Transverse colon (tissue), 4 donors: ENCODE measurements at places on chromosomes 3 and 15.

- H3K4me3 ChIP-seq = no peak overlapping the region
- DNase-seq = no peak
- H3K36me3 ChIP-seq = no peaks in the 10 kb centered on the region
- H3K27ac ChIP-seq = no peak overlapping the region
These were observed 19.2 kb downstream of the DZIP3 start for GRCh38 chr3:108608750-108609149.

- H3K4me1 ChIP-seq = peaks cover 9% of the 10 kb centered on the region
- peak; percentile 0 for DNase-seq
- no peaks in the 10 kb centered on the region for H3K27me3 ChIP-seq
- no peak overlapping the region for H3K27ac ChIP-seq
These were observed 22.1 kb downstream of the CHDH start for GRCh38 chr3:53823956-53824657.

GRCh38 chr15:34847598-34847997, 52.2 kb upstream of the ACTC1 start:
- no peaks in the 10 kb centered on the region for H3K36me3 ChIP-seq
- no peak overlapping the region for H3K4me3 ChIP-seq
- H3K4me1 ChIP-seq = no peaks in the 10 kb centered on the region
- H3K27ac ChIP-seq = no peak overlapping the region
- DNase-seq = no peak
- no peaks in the 10 kb centered on the region for H3K27me3 ChIP-seq

- no peak overlapping the region for H3K4me3 ChIP-seq
- H3K36me3 ChIP-seq = no peaks in the 10 kb centered on the region
- H3K4me1 ChIP-seq = no peaks in the 10 kb centered on the region
- no peak overlapping the region for H3K27ac ChIP-seq
These were observed 984.1 kb upstream of the GBE1 start for GRCh38 chr3:82745544-82745943.

DNA sequence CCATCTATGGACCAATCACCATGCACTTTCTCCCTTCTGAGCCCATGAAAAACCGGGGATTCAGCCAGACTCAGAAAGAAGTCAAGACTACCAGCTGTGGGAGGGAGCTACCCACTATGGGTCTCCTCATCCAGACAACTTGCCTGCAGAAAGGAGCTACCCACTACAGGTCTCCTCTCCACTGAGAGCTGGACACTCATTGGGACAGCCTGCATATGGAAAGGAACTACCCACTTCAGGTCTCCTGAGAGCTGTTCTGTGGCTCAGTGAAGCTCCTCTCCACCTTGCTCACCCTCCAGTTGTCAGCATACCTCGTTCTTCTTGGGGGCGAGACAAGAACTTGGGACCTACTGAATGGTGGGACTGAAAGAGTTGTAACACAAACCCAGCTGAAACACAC, 22.3 kb upstream of the ZBED2 start:
- H3K27ac ChIP-seq = no peak overlapping the region
- no peaks in the 10 kb centered on the region for H3K4me1 ChIP-seq
- H3K4me3 ChIP-seq = no peak overlapping the region
- H3K27me3 ChIP-seq = no peaks in the 10 kb centered on the region
- no peak for DNase-seq

- DNase-seq = peak; percentile 67
- no peak overlapping the region for H3K27ac ChIP-seq
- no peaks in the 10 kb centered on the region for H3K36me3 ChIP-seq
- H3K27me3 ChIP-seq = peaks cover 9% of the 10 kb centered on the region
- H3K4me3 ChIP-seq = no peak overlapping the region
- H3K4me1 ChIP-seq = peaks cover 8% of the 10 kb centered on the region
These were observed 27.8 kb upstream of the RPL32 start for GRCh38 chr3:12869035-12869621.

DNA sequence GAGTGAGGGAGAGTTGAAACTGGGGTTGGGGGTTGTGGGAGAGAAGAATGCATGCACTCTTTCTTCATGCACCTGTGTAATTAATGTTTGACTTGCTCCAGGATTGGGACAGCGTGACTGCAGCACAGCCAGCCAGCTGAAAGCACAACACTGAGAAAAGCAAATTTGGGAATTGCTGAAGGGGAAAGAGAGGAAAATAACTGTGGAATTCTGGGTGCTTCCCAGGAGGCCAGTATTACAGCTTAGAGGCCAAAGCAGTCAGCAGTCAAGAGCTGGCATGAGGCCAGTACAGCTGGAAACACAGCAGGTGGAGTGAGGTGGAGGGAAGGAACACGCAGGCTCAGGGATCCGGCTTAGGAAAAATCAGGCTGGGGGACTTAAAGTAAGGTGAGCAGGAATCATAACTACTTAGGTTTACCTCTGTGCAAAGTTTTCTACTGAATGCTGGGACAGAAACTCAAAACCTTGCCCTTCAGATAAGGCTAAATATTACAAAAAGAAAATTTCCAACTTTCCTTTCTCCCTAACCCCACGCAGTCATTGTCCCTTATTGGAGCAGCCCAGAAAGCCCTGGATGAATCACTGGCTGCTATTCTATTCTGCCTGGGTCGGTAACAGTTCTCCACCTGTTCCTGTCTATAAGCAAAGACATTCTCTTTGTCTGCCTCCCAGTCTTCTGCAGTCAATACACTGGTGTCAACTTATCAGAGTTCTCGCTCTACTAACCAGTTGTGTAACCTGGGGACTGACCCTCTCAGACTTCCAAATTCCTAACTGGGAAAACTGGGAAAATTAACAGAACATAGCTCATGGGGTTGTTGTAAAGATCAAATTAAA, 167.2 kb downstream of the MAGI1 start:
- no peaks in the 10 kb centered on the region for H3K36me3 ChIP-seq
- DNase-seq = peak; percentile 63
- no peak overlapping the region for H3K27ac ChIP-seq
- no peak overlapping the region for H3K4me3 ChIP-seq
- H3K4me1 ChIP-seq = no peaks in the 10 kb centered on the region

GRCh38 chr15:101029971-101030661, 111.0 kb downstream of the LRRK1 start:
- H3K4me3 ChIP-seq = no peak overlapping the region
- DNase-seq = peak; percentile 4
- no peaks in the 10 kb centered on the region for H3K4me1 ChIP-seq
- H3K36me3 ChIP-seq = peaks cover 25% of the 10 kb centered on the region
- H3K27me3 ChIP-seq = no peaks in the 10 kb centered on the region
- no peak overlapping the region for H3K27ac ChIP-seq

GRCh38 chr3:192866804-192867203, 50.9 kb downstream of the MB21D2 start:
- H3K27me3 ChIP-seq = no peaks in the 10 kb centered on the region
- no peaks in the 10 kb centered on the region for H3K36me3 ChIP-seq
- no peak overlapping the region for H3K4me3 ChIP-seq
- no peaks in the 10 kb centered on the region for H3K4me1 ChIP-seq
- no peak for DNase-seq

GRCh38 chr15:78321786-78322185, 18.4 kb upstream of the CRABP1 start:
- peaks cover 5% of the 10 kb centered on the region for H3K4me1 ChIP-seq
- H3K27me3 ChIP-seq = no peaks in the 10 kb centered on the region
- no peak for DNase-seq
- no peak overlapping the region for H3K4me3 ChIP-seq
- H3K36me3 ChIP-seq = no peaks in the 10 kb centered on the region

DNA sequence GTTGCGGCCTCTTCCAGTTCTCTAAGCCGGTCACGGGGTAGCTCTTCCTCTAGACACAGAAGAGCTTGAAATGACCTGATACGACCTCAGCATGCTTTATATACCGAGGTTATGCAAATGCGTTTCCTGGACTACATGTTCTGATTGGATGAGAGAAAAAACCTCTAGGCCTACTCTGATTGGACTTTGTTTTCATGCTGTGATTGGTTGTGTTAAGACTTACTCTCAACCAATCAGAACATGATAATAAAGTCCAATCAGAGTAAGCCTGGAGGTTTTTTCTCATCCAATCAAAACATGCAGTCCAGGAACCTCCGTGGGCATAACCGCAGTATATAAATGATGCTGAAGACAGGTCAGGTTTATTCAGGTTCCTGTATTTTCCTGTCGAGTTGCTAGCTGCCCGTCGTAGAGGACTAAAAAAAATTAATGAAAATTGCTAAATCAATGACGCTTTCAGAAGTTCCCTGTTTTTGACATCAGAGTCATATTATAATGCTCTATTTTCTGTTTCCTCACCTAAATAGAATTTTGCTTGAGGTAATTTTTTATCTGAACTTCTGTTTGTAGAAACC, 177.4 kb downstream of the POTEB3 start:
- no peaks in the 10 kb centered on the region for H3K27me3 ChIP-seq
- H3K4me3 ChIP-seq = no peak overlapping the region
- DNase-seq = no peak
- no peak overlapping the region for H3K27ac ChIP-seq

- H3K4me1 ChIP-seq = no peaks in the 10 kb centered on the region
- no peaks in the 10 kb centered on the region for H3K27me3 ChIP-seq
- no peak overlapping the region for H3K4me3 ChIP-seq
- no peak for DNase-seq
- no peak overlapping the region for H3K27ac ChIP-seq
- H3K36me3 ChIP-seq = no peaks in the 10 kb centered on the region
These were observed 15.1 kb downstream of the CLDN1 start for GRCh38 chr3:190307164-190307545.

GRCh38 chr15:101795455-101795854, 7.9 kb upstream of the OR4F6 start:
- H3K36me3 ChIP-seq = no peaks in the 10 kb centered on the region
- H3K27ac ChIP-seq = no peak overlapping the region
- H3K4me1 ChIP-seq = no peaks in the 10 kb centered on the region
- H3K4me3 ChIP-seq = no peak overlapping the region
- H3K27me3 ChIP-seq = no peaks in the 10 kb centered on the region
- no peak for DNase-seq

DNA sequence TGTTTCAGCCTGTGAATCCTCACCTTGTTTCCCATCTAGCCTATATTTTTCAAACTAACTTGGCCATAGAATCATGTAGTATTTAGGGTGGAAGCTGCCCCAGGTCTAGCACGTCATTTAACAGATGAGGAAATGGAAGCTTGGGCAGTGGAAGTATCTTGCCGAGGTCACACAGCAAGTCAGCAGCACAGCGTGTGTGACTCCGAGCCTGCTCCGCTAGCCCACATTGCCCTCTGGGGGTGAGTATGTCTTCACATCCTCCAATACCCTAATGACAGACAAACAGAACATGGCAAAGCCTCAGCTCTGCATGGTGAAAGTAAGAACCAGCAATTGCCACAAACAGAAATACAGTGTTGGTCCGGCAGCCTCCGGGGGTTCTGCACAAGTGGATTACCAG, 2.2 kb upstream of the CCR5 start:
- H3K4me1 ChIP-seq = no peaks in the 10 kb centered on the region
- DNase-seq = peak; percentile 77
- H3K36me3 ChIP-seq = no peaks in the 10 kb centered on the region
- H3K27ac ChIP-seq = peak overlapping the region; percentile 36
- no peak overlapping the region for H3K4me3 ChIP-seq

- H3K4me3 ChIP-seq = no peak overlapping the region
- H3K27me3 ChIP-seq = no peaks in the 10 kb centered on the region
- no peaks in the 10 kb centered on the region for H3K36me3 ChIP-seq
- DNase-seq = no peak
- peak overlapping the region; percentile 12 for H3K27ac ChIP-seq
- no peaks in the 10 kb centered on the region for H3K4me1 ChIP-seq
These were observed 68.0 kb downstream of the CHL1 start for GRCh38 chr3:264394-265156.

DNA sequence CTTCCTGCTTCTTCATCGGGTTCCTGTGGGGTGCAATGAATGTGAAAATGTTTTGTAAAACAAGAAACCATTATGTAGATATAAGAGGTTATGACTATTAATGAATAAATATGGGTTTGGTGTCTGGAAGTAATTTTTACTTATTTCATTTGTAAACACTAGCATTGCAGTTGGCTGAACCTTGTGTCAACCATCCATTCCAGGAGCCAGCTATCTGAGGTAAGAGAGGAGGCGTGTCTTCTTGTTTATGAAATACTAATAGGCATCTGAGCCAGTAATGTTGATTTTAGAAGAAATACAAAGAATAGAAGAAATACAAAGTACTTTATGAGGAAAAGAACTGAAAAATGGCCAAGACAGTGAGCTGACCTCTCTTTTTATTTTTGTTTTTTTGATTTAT, 187.5 kb downstream of the LPP start:
- H3K36me3 ChIP-seq = no peaks in the 10 kb centered on the region
- DNase-seq = no peak
- no peaks in the 10 kb centered on the region for H3K27me3 ChIP-seq
- H3K27ac ChIP-seq = no peak overlapping the region

DNA sequence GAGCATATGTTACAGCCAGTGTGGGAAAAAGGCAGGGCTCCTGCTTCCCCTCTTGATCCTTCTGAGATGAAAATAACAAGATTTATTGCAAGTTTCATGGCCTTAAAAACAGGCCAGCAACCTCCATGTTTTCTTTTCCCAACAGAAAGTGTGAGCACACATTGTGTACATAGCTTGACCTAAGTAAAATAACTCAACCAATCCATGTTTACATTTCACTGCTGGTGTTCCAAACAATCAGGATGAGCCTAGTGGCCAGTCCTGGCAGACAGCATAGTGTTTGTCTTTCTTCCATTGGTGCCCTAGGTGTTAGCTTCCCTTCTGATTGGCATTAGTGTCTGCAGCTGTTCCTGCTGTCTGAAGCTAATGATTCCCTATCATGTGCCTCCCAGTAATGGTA, 847.7 kb downstream of the EPHA3 start:
- no peaks in the 10 kb centered on the region for H3K4me1 ChIP-seq
- H3K27me3 ChIP-seq = no peaks in the 10 kb centered on the region
- no peaks in the 10 kb centered on the region for H3K36me3 ChIP-seq
- H3K4me3 ChIP-seq = no peak overlapping the region

- no peaks in the 10 kb centered on the region for H3K4me1 ChIP-seq
- no peaks in the 10 kb centered on the region for H3K27me3 ChIP-seq
- H3K27ac ChIP-seq = no peak overlapping the region
- no peaks in the 10 kb centered on the region for H3K36me3 ChIP-seq
These were observed 314.3 kb upstream of the RASGRP1 start for GRCh38 chr15:38878926-38879325.

GRCh38 chr3:34533451-34533850, 735.0 kb downstream of the PDCD6IP start:
- H3K4me3 ChIP-seq = no peak overlapping the region
- no peak overlapping the region for H3K27ac ChIP-seq
- no peaks in the 10 kb centered on the region for H3K4me1 ChIP-seq
- H3K27me3 ChIP-seq = no peaks in the 10 kb centered on the region
- H3K36me3 ChIP-seq = no peaks in the 10 kb centered on the region
- DNase-seq = no peak

DNA sequence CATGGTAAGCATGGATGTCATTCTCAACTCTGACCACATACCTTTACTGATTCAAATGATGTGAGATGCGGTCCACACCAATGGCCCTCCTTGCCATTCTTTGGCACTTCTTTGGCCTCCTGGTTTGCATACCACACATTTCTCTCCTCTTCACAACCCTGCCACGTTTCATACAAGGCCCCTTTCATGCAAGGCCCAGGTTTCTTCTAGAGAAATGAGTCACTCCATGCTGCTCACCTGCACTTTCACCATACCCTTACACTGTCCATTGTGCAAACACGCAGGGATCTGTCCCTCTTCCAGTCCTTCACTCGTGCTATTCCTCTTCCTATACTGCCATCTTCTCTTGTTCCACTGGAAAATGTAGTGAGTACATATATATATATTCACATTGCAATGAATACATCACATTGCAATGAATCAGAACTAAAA, 24.4 kb upstream of the SLC24A5 start:
- no peaks in the 10 kb centered on the region for H3K36me3 ChIP-seq
- no peak overlapping the region for H3K4me3 ChIP-seq
- H3K27ac ChIP-seq = no peak overlapping the region
- no peak for DNase-seq
- no peaks in the 10 kb centered on the region for H3K4me1 ChIP-seq

GRCh38 chr3:121295979-121296378, 249.8 kb downstream of the POLQ start:
- H3K36me3 ChIP-seq = no peaks in the 10 kb centered on the region
- no peak overlapping the region for H3K27ac ChIP-seq
- H3K4me1 ChIP-seq = no peaks in the 10 kb centered on the region
- H3K27me3 ChIP-seq = no peaks in the 10 kb centered on the region
